ENCODE measurements at places on chromosomes 12 and 14.

GRCh38 chr14:34580381-34580780 lies 40.9 kb upstream of the EAPP start:
- DNase-seq = no peak

GRCh38 chr12:49671031-49671765 lies 36.0 kb downstream of the FMNL3 start:
- peak; percentile 23 for DNase-seq

GRCh38 chr12:100105661-100106060 lies 37.0 kb downstream of the BLTP3B start:
- no peak for DNase-seq

DNA sequence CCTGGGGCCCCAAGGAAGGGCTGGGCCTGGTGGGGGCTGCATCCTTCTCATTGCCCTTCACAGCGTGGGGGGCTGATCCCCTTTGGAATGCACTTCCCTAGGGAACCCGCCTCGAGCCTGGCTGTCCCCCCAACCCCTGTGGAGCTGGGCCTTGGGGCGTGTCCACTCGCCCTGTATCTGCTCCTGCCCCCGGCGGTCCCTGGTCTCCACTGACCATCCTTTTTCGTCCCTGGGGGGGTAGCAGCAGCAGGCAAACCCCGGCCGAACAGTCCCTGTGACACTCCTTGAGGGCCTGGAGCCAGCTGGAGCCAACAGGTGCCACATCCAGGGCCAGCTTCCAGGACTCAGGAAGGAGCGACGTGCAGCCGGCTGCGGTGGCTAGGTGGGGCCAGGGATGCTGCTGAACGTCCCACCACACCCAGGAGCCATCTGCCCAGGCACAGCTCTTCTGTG lies 9.4 kb upstream of the GPR132 start:
- DNase-seq = no peak

DNA sequence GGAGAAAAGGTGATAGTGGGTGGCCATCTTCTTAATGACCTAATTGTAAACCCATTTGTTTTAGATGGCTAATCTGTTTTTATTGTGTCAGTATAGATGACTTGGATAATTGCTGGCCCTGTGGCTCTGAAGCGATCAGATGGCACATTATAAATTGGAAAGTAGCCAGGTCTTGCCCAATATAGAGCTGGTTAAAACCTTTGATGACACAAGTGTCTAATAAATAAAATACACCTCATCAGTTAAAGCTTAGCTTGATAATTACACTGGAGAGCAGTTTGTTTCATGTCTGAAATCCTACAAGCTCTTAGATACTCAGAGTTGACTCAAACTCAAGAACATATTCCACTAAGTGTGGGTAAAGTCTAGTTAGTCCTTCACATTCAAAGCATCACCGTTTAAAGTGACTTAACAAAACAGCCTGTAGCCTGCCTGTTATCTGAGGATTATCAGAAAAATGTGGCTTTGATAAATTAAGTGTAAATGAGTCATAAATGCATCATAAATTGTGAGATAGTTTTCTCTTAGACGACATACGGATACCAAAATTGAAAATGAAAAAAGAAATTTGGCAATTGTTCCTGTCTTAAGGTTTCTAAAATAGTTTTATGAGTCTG lies 280.9 kb downstream of the LRIG3 start:
- no peak for DNase-seq

- DNase-seq = peak; percentile 94
Measured at GRCh38 chr14:49972823-49973222, 79.9 kb downstream of the ARF6 start.

- no peak for DNase-seq
Measured at GRCh38 chr14:44113769-44114730, 393.0 kb downstream of the FSCB start.

- no peak for DNase-seq
Measured at GRCh38 chr12:39638178-39638577, 18.6 kb upstream of the ABCD2 start.
